ENCODE measurements at places on chromosomes 12 and 14. TPM values are rescaled to one million over a fixed set of nuclear protein-coding genes. Genes with fewer than 3 reads are reported as not detected.

ADCY6 gene
- 37.0 TPM for polyA plus RNA-seq

LBHD2 gene
- polyA plus RNA-seq: not detected

UNC79 gene
- polyA plus RNA-seq: 0.53 TPM

DIO3 gene
- polyA plus RNA-seq: 3.3 TPM

DCN gene
- polyA plus RNA-seq: 2,125 TPM

- DNase-seq: no peak
Observed at GRCh38 chr12:27619308-27619707, 76.9 kb upstream of the REP15 start.

- no peak for DNase-seq
Observed at GRCh38 chr14:103707329-103708263, 7.7 kb downstream of the XRCC3 start.

- no peak for DNase-seq
Observed at GRCh38 chr12:19904819-19905218, 463.5 kb upstream of the PDE3A start.

DNA sequence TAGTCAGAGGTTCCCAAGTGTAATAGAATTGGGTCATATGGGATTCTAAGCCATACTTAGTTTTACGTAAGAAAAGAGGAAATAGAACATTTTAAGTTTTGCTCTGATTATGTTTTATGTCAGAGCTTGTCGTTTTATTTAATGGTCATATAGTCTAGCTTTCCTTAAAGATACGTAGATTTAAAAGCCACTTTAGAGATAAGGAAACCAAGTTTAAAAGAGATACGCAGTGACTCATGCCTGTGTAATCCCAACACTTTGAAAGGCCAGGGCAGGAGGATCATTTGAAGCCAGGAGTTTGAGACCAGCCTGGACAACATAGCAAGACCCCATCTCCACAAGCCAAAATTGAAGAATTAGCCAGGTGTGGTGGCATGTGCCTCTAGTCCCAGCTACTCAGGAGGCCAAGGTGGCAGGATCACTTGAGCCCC, 19.5 kb downstream of the MAPK1IP1L start:
- no peak for DNase-seq

GRCh38 chr14:94045101-94045500, 19.0 kb downstream of the OTUB2 start:
- DNase-seq: no peak

DNA sequence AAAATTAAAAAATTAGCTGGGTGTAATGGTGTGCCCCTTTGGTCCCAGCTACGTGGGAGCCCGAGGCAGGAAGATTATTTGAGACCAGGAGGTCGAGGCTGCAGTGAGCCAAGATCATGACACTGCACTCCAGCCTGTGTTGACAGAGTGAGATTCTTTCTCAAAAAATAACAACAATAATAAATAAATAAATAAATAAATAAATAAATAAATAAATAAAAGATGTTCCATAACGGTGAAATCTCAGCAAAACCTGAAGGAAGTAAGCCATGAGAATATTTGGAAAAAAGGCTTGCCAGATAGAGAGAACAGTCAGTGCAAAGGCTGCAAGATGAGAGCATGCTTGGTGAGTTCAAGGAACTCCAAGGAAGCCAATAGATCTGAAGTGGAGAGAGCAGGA, 176.7 kb downstream of the RAD51B start:
- DNase-seq: no peak

- no peak for DNase-seq
Observed at GRCh38 chr12:9087087-9087835, 28.5 kb downstream of the A2M start.

DNA sequence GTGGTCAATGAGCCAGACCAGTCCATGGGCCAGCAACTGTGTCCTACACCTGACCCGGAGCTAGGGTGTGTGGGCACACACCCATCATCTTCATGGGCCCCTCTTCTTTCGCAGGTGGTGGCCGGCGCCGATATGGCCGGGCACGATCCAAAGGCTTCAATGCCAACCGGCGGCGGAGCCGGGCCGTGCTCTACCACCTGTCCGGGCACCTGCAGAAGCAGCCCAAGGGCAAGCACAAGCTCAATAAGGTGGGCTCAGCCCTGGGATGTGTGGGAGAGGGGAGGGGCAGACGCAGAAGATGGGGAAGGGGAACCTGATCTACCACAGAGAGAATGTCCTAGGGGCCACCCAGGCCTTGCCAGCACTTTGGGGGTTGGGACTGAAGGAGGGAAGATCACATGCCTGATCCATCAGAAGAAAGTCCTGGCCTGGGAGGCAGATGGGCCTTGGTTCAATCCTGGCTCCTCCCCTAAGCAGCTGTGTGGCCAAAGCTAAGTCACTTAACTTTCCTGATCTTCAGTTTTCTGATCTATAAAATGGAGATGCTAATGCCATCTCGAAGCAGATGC, 3.8 kb downstream of the KCNH3 start:
- DNase-seq: no peak

DNA sequence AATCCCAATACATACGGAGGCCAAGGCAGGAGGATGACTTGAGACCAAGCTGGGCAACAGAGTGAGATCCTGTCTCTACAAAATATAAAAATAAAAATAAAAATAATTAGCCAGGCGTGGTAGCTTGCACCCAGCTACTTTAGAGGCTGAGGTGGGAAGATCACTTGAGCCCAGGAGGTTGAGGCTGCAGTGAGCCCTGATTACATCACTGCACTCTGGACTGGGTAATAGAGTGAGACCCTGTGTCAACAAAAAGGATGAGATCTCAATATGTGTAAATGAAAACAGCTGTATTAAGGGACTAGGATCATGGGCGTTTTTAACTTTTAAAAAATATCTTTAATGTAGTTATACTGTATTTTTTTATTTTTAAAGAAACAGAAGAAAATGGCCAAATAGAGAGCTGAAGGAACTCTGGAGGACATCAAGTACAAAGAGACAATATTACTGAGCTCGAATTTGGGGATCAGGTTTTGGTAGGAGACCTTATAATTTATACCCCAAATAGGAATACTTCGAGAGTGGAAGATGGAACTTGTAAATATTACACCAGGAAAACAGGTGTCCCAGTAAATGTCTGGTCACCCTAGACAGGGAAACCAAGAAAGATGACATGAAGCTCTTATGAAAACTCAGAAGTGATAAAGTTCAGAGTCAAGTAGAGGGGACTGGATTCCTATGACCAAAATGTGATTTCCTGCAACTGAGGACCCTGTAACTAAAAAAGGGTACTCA, 13.1 kb downstream of the BATF start:
- DNase-seq: no peak

DNA sequence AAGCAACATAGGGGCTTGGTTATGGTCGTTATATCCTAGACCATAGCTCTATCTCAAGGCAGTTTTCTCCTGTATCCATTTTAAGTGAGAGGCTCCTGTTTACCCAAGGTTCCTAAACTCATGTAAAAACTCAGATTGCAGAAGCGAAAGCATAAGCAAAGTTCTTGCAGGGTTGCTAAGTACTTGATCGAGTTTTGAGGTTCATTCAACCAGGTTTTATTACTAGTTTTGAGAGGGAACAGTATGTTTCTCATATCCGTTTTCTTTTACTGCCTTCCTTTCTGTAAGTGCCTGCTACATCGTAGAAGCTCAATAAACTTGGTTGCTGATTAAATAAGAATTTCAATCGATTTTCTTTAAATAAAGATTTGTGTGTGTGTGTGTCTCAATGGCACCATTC, 5.1 kb downstream of the AKAP3 start:
- DNase-seq: no peak

All from muscle of back (tissue), 13 donors.